ENCODE measurements at places on chromosomes 7 and 10.

- H3K27me3 ChIP-seq: no peaks in the 10 kb centered on the region
- peak overlapping the region; percentile 78 for H3K27ac ChIP-seq
- DNase-seq: no peak
- peaks cover 91% of the 10 kb centered on the region for H3K36me3 ChIP-seq
- H3K4me3 ChIP-seq: no peak overlapping the region
Measured at GRCh38 chr7:130937016-130937415, 203.0 kb upstream of the KLF14 start.

DNA sequence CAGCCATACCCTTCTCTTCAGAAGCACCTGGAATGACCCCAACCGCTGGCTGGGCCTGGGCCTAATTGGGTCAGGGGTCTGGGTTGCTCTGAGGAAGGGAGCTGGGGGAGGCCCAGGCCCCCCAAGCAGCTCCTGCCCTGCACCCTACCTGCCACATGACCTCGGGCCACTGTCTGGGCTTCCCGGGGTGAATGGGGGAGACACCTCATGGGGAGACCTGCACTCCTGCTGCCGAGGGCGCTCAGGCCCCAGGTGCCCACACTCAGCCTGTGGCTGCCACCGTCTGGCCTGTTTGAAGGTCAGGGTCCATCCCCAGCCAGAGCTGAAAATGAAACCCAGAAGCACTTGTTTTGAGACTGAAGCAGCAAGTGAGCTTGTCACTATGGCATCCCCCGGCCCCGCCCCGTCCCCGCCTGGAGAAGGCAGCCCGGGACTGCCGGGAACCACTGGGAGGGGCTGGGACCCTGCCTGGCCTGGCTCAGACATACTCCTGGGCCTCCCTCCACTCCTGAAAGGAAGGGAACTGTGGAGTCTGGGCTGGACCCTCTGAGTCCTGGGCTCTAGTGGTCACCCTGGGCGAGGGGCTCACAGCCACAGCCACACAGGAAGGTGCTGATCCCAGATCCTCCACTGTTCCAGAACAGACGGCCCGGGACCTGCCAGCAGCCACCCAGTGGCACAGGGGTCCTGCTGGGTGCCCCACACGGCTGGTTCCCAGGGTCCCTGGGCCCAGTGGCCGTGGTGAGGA, 7.4 kb upstream of the MICALL2 start:
- DNase-seq: no peak
- no peaks in the 10 kb centered on the region for H3K4me1 ChIP-seq
- no peak overlapping the region for H3K4me3 ChIP-seq
- H3K36me3 ChIP-seq: no peaks in the 10 kb centered on the region
- H3K27me3 ChIP-seq: no peaks in the 10 kb centered on the region

DNA sequence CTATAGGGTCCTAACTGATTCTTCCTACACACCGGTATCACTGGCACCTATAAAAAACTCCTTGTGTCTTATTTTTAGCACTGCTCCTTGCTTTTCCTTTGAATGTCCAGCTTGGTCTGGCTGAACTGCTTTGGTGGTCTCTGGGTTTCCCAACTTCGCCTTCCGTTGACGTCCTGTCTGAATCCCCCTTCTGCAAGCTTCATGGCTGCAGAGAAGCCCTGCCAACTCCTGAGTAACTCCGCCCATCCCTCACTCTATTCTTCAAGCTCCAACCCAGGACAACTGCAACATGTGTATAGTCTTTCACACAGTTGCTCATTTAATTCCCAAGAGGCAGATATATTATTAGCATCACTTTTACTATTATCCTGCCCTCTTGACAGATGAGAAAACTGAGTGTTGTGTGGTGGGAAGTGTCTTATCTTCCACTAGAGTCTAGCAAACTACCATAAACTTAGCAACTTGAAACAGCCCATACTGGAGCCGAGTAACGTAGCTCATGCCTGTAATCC, 40.9 kb downstream of the MTURN start:
- no peaks in the 10 kb centered on the region for H3K27me3 ChIP-seq
- H3K4me3 ChIP-seq: no peak overlapping the region
- H3K4me1 ChIP-seq: peaks cover 6% of the 10 kb centered on the region
- H3K27ac ChIP-seq: no peak overlapping the region
- H3K36me3 ChIP-seq: no peaks in the 10 kb centered on the region

GRCh38 chr10:31036209-31036608, 4.5 kb upstream of the ZNF438 start:
- no peak overlapping the region for H3K4me3 ChIP-seq
- H3K27me3 ChIP-seq: no peaks in the 10 kb centered on the region
- H3K4me1 ChIP-seq: peaks cover 10% of the 10 kb centered on the region
- DNase-seq: no peak

GRCh38 chr10:96618653-96619052, 31.8 kb upstream of the TM9SF3 start:
- no peaks in the 10 kb centered on the region for H3K36me3 ChIP-seq
- no peak for DNase-seq
- no peak overlapping the region for H3K4me3 ChIP-seq
- no peaks in the 10 kb centered on the region for H3K4me1 ChIP-seq

All from activated T-helper 2 cell treated with anti-CD3 and anti-CD28 coated beads, Interferon-gamma antibody, Interleukin-2, Interleukin-4, amounts not matched to agents 10 μg/mL and 5 μg/mL and 100 μg/mL, durations not matched to agents 14 hours and 24 hours and 36 hours (primary cell).